NCI-H510A (cell line): ENCODE measurements at places on chromosomes 5 and 9.

DNA sequence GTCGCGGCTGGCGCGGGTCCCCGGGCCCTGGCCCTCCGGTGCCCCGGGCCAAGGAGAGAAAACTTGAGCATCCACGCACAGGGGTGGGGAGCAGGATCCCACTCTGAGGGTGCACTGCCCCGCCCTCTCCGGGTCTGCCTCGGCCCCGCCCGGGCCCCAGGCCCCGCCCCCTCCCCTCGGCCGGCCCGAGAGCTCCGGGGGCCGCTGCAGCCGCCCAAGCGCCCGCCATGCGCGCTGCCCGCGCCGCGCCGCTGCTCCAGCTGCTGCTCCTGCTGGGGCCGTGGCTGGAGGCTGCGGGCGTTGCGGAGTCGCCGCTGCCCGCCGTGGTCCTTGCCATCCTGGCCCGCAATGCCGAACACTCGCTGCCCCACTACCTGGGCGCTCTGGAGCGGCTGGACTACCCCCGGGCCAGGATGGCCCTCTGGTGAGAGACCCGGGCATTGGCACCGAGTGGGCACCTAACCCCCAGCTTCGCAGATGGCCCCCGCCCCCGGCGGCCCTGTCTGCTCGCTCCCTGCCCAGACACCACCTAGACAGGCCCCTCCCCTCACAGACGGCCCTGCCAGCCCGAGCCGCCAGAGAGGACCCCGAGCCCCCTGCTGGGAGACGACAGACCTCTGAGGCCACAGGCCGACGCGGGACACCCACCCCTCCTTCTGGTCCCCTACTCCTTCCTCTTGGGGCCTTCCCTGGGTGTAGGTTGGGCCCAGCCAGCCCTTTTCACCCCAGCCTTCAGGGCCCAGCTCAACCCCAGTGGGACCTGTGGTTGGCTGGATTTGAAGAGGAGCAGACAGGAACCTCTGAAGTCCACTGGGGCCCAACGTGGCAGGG, at the start of gene CERCAM:
CERCAM (plus strand) TSS at position 207 of the 831 bp plus-strand sequence; CDS start at position 228, 21 bp downstream.
- DNase-seq, result no peak

GRCh38 chr9:123550797-123551196, 194.8 kb downstream of the CRB2 start:
- peak; percentile 25 for DNase-seq

DNA sequence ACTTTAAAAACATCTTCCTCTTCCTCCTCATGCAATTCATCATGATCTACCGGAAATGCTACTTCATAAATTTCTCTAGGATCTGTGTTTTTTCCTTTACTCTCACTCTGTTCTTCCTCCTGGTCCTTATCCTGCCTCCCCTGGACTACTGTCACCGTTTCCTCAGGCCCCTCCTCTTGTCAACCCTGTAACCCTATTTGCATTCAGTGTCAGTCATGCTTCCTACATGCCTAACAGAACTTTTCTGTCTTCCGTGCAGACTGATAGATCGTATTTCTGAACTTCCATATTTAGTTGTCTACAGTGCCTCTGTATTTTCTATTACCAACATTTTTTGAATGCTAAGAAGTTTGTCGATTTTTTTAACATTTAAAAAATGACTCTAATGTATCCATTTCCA, 27.3 kb downstream of the HTR4 start:
- DNase-seq, result no peak

DNA sequence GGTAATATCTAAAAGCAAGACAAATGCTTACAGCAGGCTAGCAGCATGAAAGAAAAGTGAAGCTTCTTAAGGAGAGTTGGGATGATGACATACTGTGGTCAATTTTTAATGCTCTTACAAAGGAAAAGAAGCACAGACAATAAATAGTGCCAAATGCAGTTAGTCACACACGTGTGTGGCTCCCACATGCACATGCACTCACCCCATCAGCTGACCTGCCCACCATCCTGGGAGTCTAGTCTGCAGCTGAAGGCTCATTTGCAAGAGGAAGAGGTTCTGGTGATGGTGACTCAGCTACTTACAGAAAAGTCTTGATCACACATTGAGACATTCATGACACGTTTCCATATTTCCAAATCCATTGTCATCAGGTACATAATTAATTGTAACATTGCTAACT, 129.3 kb downstream of the MRPL36 start:
- DNase-seq, result no peak

- DNase-seq, result no peak
Observed at GRCh38 chr9:5708414-5708813, 79.5 kb downstream of the RIC1 start.

DNA sequence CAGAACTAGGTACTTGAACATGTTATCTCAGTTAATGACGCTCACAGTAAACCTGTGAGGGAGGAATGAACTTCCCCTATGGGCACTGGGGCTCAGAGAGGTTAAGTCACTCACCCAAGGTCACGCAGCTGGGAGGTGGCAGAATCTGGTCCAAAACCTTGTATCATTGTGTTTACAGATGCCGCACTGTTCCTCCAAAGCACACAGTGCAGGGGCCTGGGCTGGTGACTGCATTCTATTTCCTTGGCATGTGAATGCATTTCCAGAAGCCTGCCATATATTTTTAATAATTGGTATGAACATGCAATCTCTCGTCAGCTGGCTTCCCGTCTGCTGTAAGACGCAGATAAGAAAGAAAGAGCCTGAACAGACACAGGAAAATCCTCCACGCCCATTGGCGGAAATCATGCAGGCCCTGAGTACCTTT, 77.0 kb upstream of the TBC1D2 start:
- DNase-seq, result no peak

GRCh38 chr5:171999877-172000276, 6.6 kb downstream of the FBXW11 start:
- DNase-seq, result no peak

DNA sequence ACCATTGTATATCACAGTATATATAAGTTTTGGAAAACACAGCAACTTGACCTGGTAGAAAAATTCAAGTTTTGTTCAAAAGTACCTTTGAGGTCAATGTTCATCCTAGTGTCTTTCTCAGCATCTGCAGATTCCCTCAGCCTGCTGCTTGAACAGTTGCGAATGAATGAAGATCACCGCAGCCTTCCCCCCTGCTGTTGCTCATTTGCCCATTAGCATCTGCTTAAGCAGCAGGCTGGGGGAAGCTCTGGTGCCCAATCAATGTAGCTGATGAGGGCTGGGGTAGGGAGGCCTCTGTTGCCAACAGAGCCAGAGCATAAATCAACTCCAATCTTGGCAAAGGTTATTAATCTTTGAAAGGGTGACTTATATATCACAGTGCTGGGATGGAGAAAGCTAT, 586.5 kb upstream of the PTPRD start:
- DNase-seq, result no peak

- no peak for DNase-seq
Observed at GRCh38 chr9:87479801-87480201, 17.9 kb upstream of the DAPK1 start.

GRCh38 chr5:163408311-163408923, 29.0 kb upstream of the CCNG1 start:
- DNase-seq, result no peak

GRCh38 chr5:12624776-12625560, 720.7 kb upstream of the CTNND2 start:
- DNase-seq, result no peak

DNA sequence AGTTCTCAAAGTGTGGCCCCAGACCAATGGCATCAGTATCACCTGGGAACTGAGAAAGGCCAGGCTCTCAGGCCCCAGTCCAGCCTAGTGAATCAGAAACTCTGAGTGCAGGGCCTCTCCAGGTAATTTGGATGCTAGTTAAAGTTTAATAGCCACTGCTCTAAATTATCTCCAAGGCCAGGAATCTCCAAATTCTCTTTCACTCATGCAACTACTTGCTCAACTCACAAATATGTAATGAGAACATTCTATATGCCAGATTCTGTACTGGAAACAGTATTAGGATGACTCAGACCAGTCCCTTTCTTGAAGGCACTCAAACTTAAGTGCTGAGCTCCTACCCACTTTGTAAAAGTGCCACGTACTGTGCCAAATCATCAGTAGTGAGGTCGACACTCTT, 84.6 kb downstream of the PAPPA start:
- no peak for DNase-seq

GRCh38 chr5:8870349-8870958, 675.4 kb downstream of the SEMA5A start:
- no peak for DNase-seq

- DNase-seq, result no peak
Observed at GRCh38 chr5:119017994-119018393, 29.6 kb upstream of the DTWD2 start.

DNA sequence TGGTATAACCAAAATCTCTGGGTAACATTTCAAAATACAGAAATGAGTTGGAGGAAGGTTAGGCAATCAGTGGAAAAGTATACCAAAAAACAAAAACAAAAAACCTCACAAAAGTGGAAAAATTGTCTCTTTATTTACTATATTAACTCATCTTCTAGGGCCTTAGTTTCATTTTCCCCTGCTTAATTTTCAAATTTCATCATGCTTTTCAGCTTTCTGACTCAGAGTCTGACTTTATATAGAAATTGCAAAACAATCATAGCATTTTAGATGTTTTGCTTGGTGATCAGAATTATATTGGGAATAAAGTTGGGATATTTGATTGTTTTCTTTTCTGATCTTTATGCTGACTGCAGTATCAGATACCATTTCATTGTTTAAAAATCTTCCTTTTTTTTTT, 257.0 kb upstream of the PRR16 start:
- no peak for DNase-seq

GRCh38 chr9:2023532-2023931, 8.4 kb downstream of the SMARCA2 start:
- no peak for DNase-seq

DNA sequence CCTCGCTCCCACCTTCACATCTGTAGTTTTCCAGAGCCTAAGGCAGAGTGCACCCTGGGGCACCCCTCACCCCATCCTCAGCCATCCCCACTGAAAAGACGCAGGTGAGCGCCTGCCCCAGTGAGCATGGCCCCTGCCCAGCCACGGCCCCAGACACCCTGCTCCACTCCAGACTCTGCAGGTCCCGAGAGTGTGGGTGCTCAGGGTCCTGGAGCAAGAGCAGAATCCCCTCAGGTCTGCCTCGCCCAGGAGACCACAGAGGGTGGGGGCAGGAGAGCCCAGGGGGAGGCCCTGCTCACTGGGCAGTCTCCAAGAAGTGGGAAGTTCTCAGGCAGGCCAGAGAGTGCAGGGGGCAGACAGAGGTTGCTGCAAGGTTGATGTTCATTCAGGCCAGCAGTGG, 158.6 kb upstream of the PPP1R26 start:
- DNase-seq, result no peak

DNA sequence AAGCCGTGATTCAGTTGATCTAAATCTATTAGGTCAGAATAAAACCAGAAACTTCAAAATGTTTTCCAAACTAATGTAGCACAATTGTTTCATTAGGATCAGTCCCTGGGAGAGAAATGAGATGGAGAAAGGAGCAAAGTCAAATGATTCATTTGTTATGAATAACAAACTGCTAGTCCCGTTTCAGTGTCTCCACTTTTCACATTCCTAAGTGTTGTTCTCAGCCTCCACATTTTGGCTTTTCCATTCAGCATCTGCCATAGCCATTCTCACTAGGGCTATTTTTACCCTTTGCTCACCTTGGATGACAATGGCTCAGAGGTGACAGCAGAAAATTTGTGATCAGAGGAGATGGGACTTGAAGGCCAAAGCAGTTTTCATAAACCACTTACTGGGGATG, 314.1 kb upstream of the KIF2A start:
- DNase-seq, result no peak

GRCh38 chr5:81525690-81526089, 131.8 kb upstream of the ACOT12 start:
- DNase-seq, result no peak
